Neural crest cell (in vitro differentiated cells): ENCODE measurements at places on chromosomes 5 and 9. TPM values are rescaled to one million over a fixed set of nuclear protein-coding genes. Genes with fewer than 3 reads are reported as not detected.

GRCh38 chr5:113488645-113489184 lies 462 bp upstream of the MCC start:
- H3K36me3 ChIP-seq, result peaks cover 7% of the 10 kb centered on the region
- peaks cover 6% of the 10 kb centered on the region for H3K4me1 ChIP-seq
- H3K27ac ChIP-seq, result peak overlapping the region; percentile 75
- no peak for DNase-seq

- H3K4me3 ChIP-seq, result no peak overlapping the region
- no peaks in the 10 kb centered on the region for H3K4me1 ChIP-seq
- H3K27me3 ChIP-seq, result peaks cover 4% of the 10 kb centered on the region
- no peak for DNase-seq
These were observed 459.4 kb upstream of the NMUR2 start for GRCh38 chr5:152864447-152864846.

DNA sequence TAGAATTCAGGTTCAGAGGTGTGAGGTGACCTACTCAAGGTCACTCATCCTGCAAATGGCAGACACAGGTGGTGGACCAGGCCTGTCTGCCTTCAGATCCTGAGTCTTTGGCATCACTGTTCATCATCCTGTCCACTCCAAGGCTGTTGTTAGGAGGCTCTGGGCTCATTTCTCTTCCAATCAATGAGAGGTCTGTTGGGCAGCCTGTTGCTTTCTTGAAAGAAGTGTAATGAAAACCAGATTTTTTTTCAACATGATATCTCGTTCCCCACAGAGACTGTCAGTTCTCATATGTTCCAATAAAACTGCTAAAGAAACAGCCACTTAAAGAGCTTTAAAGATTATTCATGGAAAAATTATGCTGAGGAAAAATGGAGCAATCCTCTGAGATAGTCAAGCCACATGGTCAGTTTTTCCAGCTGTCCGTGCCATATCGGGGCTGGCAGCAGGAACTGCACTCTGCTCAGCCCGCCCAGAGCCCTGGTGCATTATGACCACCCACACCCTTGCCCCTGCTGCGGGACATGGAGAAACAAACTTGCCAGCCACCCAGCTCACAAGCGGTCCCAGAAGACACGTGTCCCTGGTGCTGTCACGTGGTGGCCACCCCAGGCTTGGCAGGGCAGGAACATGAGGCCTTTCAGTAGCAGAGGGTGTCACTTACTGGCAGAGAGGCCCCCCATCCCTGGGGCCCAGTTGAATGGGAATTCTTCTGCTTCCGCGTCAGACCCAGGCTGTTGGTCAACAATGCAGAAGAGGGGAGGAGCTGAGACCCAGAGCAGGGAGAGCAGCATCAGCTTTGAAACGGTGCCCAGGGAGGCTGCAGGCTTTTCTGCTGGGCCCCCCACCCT lies 63.7 kb upstream of the ANGPTL2 start:
- H3K4me3 ChIP-seq, result no peak overlapping the region
- no peaks in the 10 kb centered on the region for H3K27me3 ChIP-seq
- H3K27ac ChIP-seq, result no peak overlapping the region
- peaks cover 22% of the 10 kb centered on the region for H3K4me1 ChIP-seq

The CDKN2B gene
- total RNA-seq, result not detected in 2 replicates

- no peak overlapping the region for H3K4me3 ChIP-seq
- no peak overlapping the region for H3K27ac ChIP-seq
- DNase-seq, result no peak
These were observed 128.3 kb upstream of the TBC1D2 start for GRCh38 chr9:98383758-98384157.

DNA sequence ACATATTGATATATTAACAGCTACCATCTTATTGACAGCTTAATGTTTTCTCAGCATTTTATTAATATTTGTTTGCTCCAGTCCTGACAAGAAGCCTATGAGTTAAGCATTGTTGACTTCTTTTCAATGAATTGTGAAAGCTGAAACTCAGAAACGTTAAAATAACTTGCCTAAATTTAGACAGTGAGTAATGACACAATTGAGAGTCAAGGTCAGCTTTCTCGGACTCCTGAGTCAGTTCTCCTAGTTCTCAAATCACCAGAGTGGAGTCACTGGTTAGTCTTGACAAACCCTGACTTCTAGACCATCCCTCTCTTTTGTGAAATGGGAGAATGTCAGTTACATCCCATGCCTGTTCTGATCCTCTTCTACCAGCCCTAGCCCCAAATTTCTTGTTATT lies 222.7 kb upstream of the ACO1 start:
- no peaks in the 10 kb centered on the region for H3K4me1 ChIP-seq
- H3K27me3 ChIP-seq, result peaks cover 3% of the 10 kb centered on the region
- H3K36me3 ChIP-seq, result no peaks in the 10 kb centered on the region
- no peak overlapping the region for H3K27ac ChIP-seq

The NIPAL4 gene
- total RNA-seq, result not detected in 2 replicates

The SYK gene
- 0.98 and 1.4 TPM in 2 replicates for total RNA-seq

DNA sequence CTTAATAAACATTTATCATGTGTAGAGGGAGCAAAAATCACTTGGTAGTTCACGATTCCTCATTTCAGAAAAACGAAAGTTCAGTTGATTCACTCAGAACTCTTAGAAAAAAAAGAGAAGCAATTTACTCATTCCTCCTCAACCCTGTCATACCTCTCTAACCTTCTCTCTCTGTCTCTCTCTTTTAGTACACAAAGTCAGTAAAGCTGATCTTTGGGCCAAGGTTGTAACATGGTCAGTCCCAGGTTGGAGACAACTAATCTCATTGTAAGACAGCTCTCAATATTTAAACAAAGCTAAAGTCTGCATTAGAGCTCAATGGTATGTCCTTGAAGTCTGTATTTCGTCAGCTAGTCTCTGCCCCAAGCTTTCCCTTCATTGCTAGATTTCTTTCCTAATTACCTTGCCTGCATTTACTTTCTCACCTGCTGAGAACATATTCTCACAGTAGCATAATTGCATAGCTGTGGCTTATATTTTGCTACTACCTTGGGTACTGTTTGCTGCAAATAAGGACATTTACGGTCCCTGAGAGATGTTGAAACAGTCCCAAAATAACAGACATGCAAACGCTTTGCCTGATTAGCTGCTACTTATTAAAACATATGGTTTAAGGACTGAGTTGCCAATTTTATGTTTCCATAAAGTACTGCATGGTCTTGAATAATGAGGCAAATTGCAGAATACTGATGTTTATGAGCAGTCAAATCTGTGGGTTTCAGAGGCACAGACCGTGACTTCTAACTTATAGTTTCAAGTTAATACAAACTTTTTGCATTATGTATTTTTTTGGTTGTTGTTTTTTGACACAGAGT lies 138.3 kb downstream of the GPBP1 start:
- no peak for DNase-seq
- H3K27ac ChIP-seq, result no peak overlapping the region
- no peak overlapping the region for H3K4me3 ChIP-seq

DNA sequence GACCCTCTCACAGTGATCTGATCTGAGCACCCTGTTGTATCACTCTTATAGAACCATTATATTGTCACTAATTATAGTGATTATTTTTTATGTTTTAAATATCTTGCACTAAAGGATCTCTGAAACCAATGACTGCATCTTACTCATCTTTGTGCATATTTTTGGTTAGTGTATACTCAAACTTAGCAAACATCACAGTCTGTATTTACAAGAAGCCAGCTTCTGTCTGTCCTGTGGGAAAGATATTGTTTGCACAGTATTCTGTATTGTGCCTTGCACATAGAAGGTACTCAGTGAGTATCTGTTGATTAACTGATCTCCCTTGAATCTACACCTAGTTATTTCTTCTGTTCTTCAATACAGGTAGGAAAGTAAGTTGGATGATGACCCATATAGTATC lies 131.5 kb downstream of the PAM start:
- no peak overlapping the region for H3K4me3 ChIP-seq
- no peaks in the 10 kb centered on the region for H3K27me3 ChIP-seq
- H3K27ac ChIP-seq, result no peak overlapping the region
- peaks cover 12% of the 10 kb centered on the region for H3K36me3 ChIP-seq

- DNase-seq, result no peak
- peaks cover 56% of the 10 kb centered on the region for H3K4me1 ChIP-seq
- H3K36me3 ChIP-seq, result no peaks in the 10 kb centered on the region
These were observed 2.9 kb downstream of the NR2F1-AS1 start for GRCh38 chr5:93577854-93578812.

GRCh38 chr5:173016598-173017046 lies 33.1 kb downstream of the ATP6V0E1 start:
- no peak for DNase-seq
- H3K36me3 ChIP-seq, result peaks cover 16% of the 10 kb centered on the region
- no peak overlapping the region for H3K4me3 ChIP-seq
- no peaks in the 10 kb centered on the region for H3K27me3 ChIP-seq
- H3K27ac ChIP-seq, result peak overlapping the region; percentile 15

GRCh38 chr5:61304590-61305381 lies 27.3 kb upstream of the ZSWIM6 start:
- no peak overlapping the region for H3K27ac ChIP-seq
- no peaks in the 10 kb centered on the region for H3K27me3 ChIP-seq
- no peaks in the 10 kb centered on the region for H3K36me3 ChIP-seq
- no peaks in the 10 kb centered on the region for H3K4me1 ChIP-seq
- no peak overlapping the region for H3K4me3 ChIP-seq

The HIGD2A gene
- 91.2 and 92.5 TPM in 2 replicates for total RNA-seq

DNA sequence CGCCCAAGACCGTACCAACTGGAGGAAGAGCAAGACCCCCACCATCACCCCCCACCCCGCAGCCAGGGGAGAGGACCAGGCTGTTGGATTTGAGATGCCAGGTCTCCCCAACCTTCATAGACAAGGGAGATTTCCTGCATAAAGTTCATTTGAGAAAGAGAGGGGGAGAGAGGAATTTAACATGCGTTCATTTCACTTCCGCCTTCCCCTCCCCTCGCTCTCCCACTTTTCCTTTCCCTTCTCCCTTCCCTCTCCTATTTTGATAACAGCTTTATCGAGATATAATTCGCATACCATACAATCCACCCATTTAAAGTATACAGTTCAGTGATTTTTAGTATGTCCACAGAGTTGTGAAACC lies 4.2 kb upstream of the NKX2-5 start:
- H3K27ac ChIP-seq, result no peak overlapping the region
- peaks cover 99% of the 10 kb centered on the region for H3K27me3 ChIP-seq
- peak overlapping the region; percentile 73 for H3K4me3 ChIP-seq
- DNase-seq, result no peak

GRCh38 chr5:55241746-55242145 lies 8.3 kb upstream of the CCNO start:
- no peak for DNase-seq
- H3K4me3 ChIP-seq, result no peak overlapping the region
- peaks cover 45% of the 10 kb centered on the region for H3K27me3 ChIP-seq
- H3K36me3 ChIP-seq, result no peaks in the 10 kb centered on the region
- no peak overlapping the region for H3K27ac ChIP-seq

The ZCCHC9 gene
- 31.3 and 32.7 TPM in 2 replicates for total RNA-seq

DNA sequence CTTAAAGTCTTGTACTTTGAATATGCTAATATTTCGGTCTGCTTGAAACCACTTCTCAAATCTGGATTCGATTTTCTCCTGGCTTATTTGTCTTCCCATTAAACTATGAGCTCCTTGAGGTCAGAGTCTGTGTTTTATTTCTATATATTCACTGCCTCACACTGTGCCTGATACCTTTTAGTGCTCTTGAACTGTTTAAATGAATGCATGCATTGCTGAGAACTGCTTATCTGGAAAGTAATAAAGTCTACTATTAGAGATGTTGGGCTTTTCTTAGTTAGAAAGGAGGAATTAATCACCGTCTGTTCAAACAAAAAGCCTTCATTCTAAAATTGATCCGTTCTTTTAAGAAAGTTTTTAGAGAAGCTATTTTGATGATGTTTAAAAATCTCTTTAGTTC lies 6.0 kb downstream of the CREBRF start:
- H3K27me3 ChIP-seq, result no peaks in the 10 kb centered on the region
- peak overlapping the region; percentile 21 for H3K4me3 ChIP-seq
- no peak overlapping the region for H3K27ac ChIP-seq
- no peaks in the 10 kb centered on the region for H3K36me3 ChIP-seq

- H3K4me3 ChIP-seq, result no peak overlapping the region
- peak overlapping the region; percentile 57 for H3K27ac ChIP-seq
- no peaks in the 10 kb centered on the region for H3K36me3 ChIP-seq
- peaks cover 28% of the 10 kb centered on the region for H3K4me1 ChIP-seq
- no peak for DNase-seq
- H3K27me3 ChIP-seq, result no peaks in the 10 kb centered on the region
These were observed 207.0 kb downstream of the GAPVD1 start for GRCh38 chr9:125468646-125469045.

DNA sequence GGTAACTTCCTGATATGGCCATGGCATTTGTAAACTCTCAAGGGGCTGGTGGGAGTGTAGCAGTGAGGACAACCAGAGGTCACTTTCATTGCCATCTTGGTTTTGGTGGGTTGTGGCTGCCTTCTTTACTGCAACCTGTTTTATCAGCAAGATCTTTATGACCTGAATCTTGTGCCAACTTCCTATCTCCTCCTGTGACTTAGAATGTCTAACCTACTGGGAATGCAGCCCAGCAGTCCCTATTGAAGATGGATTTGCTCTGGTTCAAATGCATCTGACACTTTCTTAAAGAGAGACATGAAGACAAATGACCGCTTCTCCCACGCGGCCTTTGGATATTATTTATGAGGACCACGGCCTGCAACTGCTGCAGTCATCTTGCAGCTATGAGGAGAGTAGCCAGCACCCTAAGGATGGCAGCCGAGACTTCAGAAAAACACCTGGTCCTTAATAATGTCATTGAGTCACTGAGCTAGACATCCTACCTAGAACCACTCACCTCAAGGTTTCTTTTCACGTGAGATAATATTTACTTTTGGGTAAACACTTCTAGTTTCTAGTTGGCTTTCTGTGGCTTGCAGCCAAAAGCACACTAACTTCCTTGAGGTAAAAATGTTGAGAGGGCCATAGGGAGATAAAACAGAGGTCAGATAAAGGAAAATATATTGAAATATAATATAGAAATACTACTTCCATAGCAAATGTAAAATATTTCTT lies 28.2 kb downstream of the CETN3 start:
- no peaks in the 10 kb centered on the region for H3K27me3 ChIP-seq
- DNase-seq, result no peak
- H3K4me1 ChIP-seq, result no peaks in the 10 kb centered on the region
- H3K4me3 ChIP-seq, result no peak overlapping the region
- no peak overlapping the region for H3K27ac ChIP-seq
- H3K36me3 ChIP-seq, result no peaks in the 10 kb centered on the region

GRCh38 chr5:98977723-98978122 lies 48.9 kb upstream of the CHD1 start:
- no peaks in the 10 kb centered on the region for H3K27me3 ChIP-seq
- no peak for DNase-seq
- H3K4me1 ChIP-seq, result no peaks in the 10 kb centered on the region

- no peak overlapping the region for H3K27ac ChIP-seq
- no peak overlapping the region for H3K4me3 ChIP-seq
- no peak for DNase-seq
- H3K36me3 ChIP-seq, result no peaks in the 10 kb centered on the region
- no peaks in the 10 kb centered on the region for H3K27me3 ChIP-seq
These were observed 15.5 kb downstream of the MEGF9 start for GRCh38 chr9:120698766-120699165.

DNA sequence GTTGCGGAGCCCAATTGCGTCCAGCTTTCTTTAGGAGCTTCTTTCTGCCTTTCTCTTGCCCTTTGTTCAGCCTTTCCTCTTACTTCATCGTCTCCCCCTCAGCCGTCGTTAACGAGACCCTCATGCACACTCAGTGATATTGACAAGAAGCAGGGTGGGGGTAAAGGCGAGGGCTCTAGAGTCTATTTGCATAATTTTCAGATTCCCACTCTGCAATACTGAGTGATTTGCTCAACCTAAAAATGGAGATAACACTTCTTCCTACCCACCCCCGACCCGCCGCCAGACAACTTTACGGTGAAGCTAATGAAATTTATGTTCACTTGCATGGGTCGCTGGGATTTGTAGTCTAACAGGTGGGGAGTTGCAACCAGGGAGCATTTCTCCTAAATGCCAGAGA lies 1.3 kb upstream of the TBC1D2 start:
- peaks cover 34% of the 10 kb centered on the region for H3K27me3 ChIP-seq
- no peaks in the 10 kb centered on the region for H3K36me3 ChIP-seq
- peaks cover 11% of the 10 kb centered on the region for H3K4me1 ChIP-seq
- peak overlapping the region; percentile 90 for H3K27ac ChIP-seq
- H3K4me3 ChIP-seq, result peak overlapping the region; percentile 88
- no peak for DNase-seq
